ENCODE measurements at places on chromosomes 6 and 20. TPM values are rescaled to one million over a fixed set of nuclear protein-coding genes. Genes with fewer than 3 reads are reported as not detected.

- no peak for DNase-seq
Measured at GRCh38 chr6:169976301-169977081, 225.1 kb downstream of the ERMARD start.

DNA sequence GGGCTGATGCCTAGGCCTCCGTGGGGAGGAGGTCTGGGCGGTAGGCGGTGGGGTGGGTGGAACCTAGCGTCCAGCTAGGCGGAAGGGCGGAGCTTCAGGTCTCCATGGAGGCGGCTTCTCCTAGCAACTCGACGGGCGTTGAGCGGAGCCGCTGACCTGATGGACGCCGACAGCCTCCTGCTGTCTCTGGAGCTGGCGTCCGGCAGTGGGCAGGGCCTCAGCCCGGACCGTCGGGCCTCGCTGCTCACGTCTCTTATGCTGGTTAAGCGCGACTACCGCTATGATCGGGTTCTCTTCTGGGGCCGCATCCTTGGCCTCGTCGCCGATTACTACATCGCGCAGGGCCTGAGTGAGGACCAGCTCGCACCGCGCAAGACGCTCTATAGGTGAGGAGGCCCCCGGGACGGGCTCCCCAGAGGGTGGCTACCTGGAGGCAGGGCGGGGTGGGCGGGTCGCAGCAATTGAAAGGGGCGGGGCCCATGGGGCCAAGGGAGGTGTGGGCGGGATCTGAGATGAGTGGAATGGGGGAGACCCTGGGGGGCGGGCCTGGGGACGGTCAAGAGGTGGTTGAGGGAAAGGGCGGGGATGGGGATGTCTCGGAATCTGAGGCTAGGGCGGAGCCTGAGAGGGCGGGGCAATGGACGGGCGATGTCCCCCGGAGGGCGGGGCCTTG, at the start of gene RSPH9:
Gene RSPH9 (plus strand): TSS at position 97 of the 673 bp plus-strand sequence. CDS start 63 bp downstream, at position 160.
- DNase-seq = peak; percentile 63

RSPH9 gene
- total RNA-seq = not detected

GRCh38 chr6:55494411-55494810, 84.6 kb downstream of the HMGCLL1 start:
- DNase-seq = no peak

LRRC1 gene
- 1.7 TPM for total RNA-seq

- DNase-seq = no peak
Measured at GRCh38 chr6:104597541-104598050, 262.1 kb downstream of the HACE1 start.

SMOC2 gene
- not detected for total RNA-seq

GRCh38 chr6:22079783-22080182, 217.1 kb downstream of the PRL start:
- DNase-seq = no peak

- DNase-seq = no peak
Measured at GRCh38 chr6:12851123-12851695, 134.6 kb downstream of the PHACTR1 start.

LY6G6D gene
- not detected for total RNA-seq

DNA sequence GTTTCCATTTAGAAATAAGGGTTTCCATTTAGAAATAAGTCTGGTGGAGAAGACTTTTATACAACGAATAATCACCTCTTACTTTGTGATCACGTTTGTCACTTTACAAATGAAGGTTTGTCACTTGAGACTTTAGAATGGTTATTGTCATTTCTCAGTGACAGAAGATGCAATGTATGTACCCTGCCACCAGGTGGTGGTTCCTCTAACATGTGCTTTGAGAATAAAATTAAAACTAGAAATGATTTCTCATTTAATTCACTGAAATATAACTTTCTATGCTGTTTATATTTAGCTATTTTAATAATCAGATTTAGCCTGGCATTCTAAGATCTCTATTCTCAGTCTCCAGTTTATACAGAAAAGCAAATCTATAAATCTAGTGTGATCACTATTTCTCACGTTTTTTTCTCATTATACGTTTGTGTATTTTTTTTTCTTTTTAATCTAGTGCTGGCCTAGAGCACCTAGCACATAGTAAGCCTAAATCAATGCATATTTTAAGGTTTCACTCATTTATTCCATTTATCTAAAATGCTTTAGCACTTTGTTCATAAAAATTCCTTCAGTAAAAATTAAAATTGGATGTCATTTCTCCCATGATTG, 57.4 kb upstream of the TFAP2D start:
- no peak for DNase-seq

GRCh38 chr20:63134201-63134612, 81.7 kb downstream of the YTHDF1 start:
- no peak for DNase-seq

- no peak for DNase-seq
Measured at GRCh38 chr6:151240036-151240685, 394 bp downstream of the AKAP12 start.

DNA sequence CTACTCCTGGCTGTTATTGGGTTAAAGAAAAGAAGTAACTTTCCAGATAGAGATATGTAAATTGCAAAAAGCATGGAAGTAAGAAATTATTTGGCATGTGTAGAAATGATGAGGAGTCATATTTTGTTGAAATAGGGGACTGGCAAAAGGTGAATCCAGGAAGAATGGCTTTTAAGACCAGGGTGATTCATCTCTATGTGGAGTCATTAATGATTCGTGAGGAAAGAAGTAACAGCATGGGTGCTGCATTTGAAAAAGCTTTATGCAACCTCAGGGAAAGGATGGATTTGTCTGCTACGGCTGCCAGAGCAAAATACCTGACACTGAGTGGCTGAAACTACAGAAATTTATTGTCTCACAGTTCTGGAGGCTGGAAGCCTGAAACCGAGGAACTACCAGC, 14.8 kb upstream of the SYNE1 start:
- DNase-seq = no peak

DNA sequence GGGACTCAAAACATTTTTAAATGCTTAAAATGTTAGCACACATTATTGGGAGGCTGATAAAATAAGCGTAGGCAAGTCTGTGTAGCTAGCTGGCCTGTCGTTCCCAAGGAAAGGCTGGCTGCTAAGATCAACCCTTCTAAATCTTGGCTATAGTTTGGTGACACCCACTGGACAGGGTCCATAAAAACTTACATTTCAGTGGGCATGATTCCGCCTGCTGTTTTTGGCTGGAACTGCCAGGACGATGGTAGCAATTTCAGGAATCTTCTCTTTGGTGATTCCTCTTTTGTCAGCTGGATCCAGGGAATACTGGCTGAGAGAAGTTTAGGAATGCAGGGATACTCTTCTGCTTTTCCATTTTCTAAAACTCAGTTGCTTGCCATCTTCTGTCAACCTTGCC, 162.2 kb downstream of the NKAIN2 start:
- DNase-seq = no peak

DNA sequence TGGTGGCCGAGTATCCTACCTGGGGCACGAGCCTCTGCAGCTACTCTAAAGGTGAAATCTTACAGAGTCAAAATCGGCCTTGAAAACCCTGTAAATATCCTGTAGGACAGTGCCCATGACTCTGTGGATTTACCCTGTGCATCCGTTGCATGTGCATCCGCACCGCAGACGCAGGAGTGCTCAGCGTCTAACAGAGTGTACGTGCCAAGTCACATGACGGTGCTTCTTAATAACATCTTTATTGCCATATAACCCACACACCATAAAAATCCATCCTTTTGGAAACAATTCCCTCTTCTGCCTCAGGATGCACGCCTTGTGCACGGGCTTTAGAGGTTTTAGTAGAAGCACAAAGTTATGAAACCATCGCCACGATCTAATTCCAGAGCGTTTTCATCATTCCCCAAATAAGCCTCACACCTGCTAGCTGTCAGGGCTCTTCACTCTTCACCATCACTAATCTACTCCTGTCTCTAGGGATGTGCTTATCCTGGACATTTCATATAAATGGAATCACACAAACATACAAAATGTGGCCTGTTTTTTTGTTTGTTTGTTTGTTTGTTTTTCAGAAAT, 384.5 kb upstream of the SULF2 start:
- no peak for DNase-seq

GRCh38 chr6:20200761-20201630, 11.3 kb downstream of the MBOAT1 start:
- no peak for DNase-seq

GRCh38 chr6:163383912-163384311, 30.6 kb upstream of the QKI start:
- DNase-seq = no peak

CLPSL1 gene
- not detected for total RNA-seq

PACRG gene
- total RNA-seq = 0.36 TPM

GRCh38 chr6:162153120-162153519, 574.4 kb downstream of the PRKN start:
- no peak for DNase-seq

- no peak for DNase-seq
Measured at GRCh38 chr6:89180971-89181370, 35.1 kb downstream of the PM20D2 start.

- DNase-seq = no peak
Measured at GRCh38 chr6:136947037-136947436, 24.9 kb downstream of the SLC35D3 start.

- no peak for DNase-seq
Measured at GRCh38 chr6:130847001-130847910, 20.1 kb downstream of the SMLR1 start.

- DNase-seq = no peak
Measured at GRCh38 chr20:18971574-18971973, 158.0 kb downstream of the SCP2D1 start.

DNA sequence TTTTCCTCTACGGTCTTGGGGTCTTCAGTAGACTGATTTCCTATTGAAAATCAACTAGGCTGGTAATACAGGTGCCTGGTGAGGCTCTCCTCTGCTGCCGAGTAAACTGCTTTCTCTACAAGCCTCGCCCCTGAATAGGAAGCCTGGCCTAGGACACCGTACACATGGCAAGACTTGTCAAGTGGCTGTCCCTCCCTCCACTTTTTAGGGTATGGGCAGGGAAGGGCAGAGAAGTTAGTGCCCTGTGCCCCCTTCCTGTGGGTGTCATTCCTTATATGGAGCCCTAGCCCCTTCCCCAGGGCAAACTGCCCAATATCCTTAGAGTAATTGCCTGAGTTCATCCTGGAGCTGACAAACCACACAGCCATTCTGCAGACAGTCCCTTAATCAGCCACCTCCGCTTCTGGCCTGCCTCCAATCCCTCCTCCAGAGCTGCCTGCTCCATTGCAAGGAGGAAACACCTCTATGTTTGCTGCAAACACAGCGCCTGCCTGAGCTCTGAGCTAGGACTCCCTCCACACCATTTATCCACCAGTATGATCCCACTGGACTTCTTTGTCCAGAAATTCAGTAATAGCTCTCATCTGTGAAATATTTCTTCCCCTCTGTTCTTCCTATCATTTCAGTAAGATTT, 93.1 kb downstream of the CHD6 start:
- DNase-seq = no peak

DNA sequence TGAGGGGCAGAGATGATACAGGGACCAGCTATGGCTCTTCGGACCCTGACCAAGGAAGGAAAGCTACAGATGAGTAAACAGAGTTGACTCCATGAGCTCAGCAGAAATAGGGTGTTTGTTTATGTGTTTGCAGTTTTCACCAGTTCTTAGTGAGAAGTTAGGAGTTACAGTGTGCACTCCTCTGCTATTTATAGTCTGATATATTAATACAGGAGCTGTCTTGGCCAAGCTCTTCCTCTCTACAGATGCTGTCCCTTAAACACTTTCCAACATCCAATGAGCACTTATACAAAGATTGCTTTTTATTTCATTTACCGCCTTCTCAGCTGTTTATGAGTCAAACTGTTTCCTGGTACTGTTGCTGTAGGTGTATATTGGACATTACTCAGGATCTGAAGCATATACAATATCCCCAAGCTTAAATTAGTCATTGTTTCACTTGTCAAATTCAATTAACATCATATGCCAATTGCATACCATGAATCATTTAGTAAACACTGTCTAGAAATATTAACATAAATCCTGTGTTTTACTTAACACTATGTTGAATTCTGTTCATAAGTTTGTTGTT, 618.0 kb downstream of the PRKN start:
- no peak for DNase-seq

KCNK16 gene
- not detected for total RNA-seq

DNA sequence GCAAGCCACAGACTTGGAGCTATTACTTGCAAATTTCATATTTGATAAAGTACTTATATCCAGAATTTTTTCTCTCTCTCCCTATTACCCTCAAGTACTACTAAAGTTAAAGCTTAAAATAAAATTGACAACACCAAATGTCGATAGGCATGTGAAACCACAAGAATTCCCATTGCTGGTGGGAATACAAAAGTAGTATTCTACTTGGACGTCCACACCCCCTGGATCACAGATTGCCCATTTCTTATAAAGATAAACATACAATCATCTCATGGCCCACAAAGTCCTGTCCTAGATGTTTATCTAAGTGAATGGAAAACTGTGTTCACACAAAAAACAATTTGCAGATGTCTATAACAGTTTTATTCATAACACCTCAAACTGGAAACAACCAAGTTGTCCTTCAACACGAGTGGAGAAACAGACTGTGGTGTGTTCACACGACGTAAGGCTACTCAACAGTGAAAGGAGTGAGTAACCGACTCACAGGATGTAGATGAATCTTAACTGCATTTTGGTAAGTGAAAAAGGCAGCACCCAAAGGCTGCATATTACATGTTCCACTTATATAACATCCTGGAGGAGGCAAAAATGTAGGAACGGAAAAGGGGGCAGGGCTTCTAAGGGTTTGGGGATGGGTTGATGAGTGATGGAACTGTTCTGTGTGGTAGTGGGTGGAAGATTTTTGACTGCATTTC, 297.4 kb downstream of the THBS2 start:
- DNase-seq = no peak
